ENCODE measurements at places on chromosomes 13 and 19. TPM values are rescaled to one million over a fixed set of nuclear protein-coding genes. Genes with fewer than 3 reads are reported as not detected.

DNA sequence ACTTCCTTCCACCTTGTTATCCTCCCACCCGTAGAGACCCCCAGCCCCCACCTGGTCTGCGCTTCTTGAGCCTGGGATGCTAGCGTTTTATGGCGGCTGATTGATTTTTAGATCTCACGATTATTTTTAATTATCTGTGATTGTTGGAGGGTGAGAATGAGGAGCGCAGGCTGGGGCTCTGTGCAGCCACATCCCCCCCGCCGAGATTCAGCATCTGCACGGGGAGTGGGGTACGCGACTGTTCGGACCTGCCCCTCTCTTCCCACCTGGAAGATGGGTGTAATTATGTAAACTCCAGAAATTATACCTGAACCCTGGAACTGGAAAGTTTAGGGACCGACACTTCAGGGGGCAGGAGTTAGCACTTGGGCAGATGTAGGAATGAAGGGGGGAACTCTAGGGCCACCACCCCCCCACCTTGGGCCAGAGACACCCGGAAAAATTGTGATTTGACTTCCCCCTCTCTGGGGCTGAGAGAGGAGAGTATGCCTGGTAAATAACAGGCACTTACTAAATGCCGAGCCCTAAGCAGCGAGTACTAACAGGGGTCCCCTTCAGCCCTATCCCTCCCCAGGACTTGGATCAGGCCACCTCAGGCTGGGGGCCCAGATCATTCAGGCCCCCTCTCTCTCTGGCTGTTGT is 1.8 kb upstream of the ONECUT3 start:
- DNase-seq: no peak

DNA sequence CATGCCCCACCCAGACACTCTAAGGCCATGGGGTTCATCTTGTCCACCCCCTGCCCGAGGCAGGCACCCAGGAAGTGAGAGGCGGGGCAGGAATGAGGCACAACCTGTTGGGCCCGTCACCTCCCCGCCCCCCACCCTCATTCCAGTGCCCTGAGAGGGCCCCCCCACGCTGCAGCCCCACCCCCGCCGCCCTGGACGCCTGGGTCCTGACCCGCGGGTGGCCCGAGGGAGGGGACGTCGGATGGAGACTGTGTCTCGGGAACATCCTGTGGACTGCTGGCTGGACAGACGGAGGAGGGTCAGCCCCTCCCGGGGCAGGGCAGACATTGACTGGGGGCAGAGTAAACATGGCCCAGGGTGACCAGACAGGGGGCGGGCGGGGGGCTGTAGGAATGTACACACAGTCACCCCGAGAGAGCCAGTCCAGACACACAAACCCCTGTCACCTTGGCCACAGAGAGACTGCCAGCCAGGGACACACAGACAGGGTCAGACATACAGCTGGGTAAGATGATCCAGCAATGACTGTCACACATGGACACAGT is 7.4 kb upstream of the JUNB start:
- no peak for DNase-seq

DNA sequence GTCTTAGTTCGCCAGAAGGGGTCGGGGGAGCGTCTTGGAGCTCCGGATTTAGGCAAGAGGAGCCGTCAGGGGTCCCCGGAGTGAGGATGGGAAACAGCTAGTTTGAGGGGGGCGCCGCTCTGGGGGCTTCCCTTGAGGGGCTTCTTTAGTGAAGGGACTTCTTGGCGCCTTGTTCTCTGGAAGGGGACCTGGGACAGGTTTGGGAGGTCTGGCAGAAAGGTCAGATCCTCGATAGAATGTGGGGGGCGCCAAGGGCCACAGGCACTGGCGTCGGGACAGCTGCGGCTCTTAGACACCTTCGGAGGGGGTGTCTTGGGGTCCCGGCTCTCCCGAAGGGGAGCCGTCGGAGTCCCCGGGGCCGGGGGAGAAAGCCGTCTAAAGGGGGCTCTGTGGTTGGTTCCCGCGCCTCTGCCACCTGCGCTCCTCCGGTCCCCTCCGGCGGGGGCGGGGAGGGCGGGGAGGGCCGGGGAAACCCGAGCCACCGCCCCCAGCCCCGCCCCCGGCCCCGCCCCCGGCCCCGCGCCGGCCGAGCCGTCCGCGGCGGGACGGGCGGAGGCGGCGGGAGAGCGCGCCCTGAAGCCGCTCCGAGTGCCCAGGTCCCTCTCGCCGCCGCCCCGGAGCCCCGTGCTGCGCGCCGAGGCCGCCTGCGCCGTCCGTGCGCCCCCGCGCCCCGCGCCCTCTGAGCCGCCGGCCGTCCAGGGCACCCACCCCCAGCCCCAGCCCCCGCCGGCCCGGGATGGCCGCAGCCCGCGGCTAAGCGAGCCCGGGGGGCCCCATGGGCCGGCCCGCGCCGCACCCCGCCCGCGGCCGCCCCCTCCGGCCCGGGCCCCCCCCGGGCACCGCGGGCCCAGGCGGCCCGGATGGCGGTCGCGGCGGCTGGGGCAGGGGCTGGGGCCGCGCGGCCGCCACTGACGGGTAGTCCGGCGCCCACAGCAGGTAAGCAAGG is at the start of gene NRTN:
Gene NRTN (plus strand): TSS at position 552 of the 946 bp plus-strand sequence. CDS start 19,099 bp downstream, outside the sequence.
- DNase-seq: peak; percentile 53

Gene PBX4
- total RNA-seq: 9.2 TPM

GRCh38 chr19:35037716-35038622 is 3.6 kb upstream of the HPN start:
- DNase-seq: no peak

Gene SUGP2
- total RNA-seq: 71.8 TPM

All from activated T-cell treated with anti-CD3 and anti-CD28 coated beads, Interleukin-2, amount 50 U/mL, for 4 hours (primary cell).